ENCODE measurements at places on chromosomes 6 and 20. TPM values are rescaled to one million over a fixed set of nuclear protein-coding genes. Genes with fewer than 3 reads are reported as not detected.

MAP1LC3A gene
- total RNA-seq: 1.5 TPM

NOL4L gene
- total RNA-seq: 15.8 TPM

EHMT2 gene
- total RNA-seq: 72.4 TPM

TJAP1 gene
- total RNA-seq: 49.1 TPM

ANGPT4 gene
- total RNA-seq: not detected

RXRB gene
- 47.1 TPM for total RNA-seq

TMEM244 gene
- total RNA-seq: not detected

MYT1 gene
- 0.07 TPM for total RNA-seq

MYL9 gene
- total RNA-seq: not detected

SLC13A3 gene
- total RNA-seq: not detected

RAET1E gene
- not detected for total RNA-seq

BMP2 gene
- total RNA-seq: not detected
